Suppressor macrophage (primary cell): ENCODE measurements at places on chromosomes 6 and 20.

DNA sequence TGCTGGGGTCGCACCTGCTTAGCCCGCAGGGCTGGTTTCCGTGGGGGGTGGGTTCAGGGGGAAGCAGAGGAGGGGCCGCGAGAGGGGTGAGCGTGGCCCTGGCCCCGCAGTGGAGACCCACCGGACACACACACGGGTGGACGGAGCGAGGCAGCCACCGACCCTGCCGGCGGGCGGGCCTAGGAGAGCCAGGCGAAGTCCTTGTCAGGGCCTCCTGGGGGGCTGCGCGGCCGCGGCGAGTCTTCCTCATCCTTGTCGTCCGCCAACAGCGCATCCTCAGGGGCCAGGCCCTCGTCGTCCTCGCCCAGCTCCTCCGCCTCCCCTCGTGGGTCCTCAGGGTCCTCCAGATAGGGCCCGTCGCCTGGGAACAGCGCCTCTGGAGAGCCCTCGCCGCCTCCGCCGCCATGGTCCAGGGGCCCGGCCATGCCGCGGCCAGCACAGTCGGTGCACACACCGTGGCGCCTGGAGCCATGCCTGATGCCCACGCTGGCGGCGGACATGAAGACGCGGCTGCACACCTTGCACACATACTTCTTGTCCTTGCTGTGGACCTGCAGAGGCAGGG is 7.3 kb downstream of the SLC2A4RG start:
- DNase-seq, result no peak

DNA sequence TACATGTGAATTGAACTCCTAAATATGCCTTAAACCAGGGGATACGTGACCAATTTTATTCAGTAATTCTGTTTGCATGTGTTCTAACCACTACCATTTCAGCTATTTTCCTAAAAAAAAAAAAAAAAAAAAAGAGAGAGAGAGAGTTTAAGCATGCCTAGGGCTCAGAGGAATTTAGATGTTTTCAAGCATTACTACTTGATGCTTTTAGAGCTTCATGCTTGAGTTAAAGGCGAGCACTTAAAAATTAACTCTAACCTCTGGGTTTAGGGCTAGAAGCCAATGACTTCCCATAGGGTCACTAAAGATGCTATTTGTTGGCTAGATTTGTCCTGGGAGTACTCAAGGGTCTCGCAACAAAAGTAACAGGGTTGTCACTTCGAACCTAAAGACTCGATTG is 217.7 kb downstream of the ATXN1 start:
- no peak for DNase-seq

DNA sequence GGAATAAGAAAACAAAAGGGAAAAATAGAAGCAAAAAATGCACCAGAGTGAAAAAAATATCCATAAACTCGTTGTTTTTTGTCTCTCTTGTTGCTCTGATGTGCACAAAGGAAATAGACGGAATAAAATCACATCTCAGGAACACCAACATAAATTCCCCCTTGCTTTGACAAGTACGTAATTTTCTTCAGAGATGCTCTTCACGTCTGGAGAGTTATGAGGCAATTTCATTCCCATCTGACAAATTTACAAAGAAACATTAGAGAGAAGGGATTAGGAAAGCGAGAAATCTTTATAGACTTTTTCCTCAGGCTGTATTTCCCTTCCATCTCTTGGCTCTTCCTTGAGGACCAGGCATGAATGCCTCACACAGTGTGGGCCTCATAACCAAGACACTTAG is 250.1 kb upstream of the ZFP64 start:
- DNase-seq, result no peak

DNA sequence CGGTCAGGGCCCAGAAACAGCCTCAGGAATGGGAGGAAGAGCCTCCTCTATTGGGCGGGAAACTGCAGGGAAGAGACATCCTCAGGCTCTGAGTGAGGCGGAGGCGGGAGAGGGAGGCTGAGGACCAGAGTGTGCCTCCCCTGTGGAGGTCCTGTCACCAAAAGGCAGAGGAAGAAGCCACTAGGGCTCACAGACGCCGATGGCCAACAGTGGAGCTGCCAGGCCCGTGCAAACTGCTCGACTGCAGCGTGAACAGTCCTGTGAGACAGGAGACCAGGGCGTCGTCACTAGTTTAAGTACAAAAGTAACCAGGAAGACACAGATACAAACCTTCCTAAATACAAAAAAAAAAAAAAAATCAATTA is 82.7 kb downstream of the TAF4 start:
- DNase-seq, result no peak

GRCh38 chr6:69422475-69422874 is 374.3 kb downstream of the LMBRD1 start:
- DNase-seq, result no peak

DNA sequence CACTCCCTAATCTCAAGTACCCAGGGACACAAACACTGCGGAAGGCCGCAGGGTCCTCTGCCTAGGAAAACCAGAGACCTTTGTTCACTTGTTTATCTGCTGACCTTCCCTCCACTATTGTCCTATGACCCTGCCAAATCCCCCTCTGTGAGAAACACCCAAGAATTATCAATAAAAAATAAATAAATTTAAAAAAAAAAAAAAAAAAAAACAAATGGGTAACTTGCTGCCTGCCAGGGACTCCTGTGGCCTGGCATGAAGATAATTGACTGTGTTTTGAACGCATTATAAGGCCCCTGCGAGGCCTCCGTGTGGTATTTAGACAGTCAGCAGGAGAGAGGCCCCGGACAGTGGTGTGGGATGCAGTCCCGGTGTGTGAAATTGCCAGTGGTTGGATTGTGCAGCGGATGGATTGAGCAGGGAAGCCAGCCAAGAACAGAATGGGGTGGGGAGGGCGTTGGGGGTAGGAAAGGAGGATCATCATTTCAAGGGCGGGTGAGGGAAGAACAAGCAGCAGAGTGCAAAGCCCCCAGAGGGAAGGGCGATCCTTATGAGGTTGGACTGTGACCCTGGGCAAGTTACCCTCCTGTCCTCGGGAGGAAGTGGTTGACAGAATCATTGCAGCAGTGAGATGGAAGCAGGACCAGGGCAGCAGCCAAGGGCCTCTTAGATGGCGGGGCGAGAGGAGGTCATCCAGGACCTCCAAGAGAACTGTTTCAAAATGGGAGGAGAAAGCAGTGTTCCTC is 43.3 kb downstream of the PPARD start:
- DNase-seq, result no peak

GRCh38 chr6:113709936-113710509 is 147.1 kb upstream of the MARCKS start:
- DNase-seq, result no peak

DNA sequence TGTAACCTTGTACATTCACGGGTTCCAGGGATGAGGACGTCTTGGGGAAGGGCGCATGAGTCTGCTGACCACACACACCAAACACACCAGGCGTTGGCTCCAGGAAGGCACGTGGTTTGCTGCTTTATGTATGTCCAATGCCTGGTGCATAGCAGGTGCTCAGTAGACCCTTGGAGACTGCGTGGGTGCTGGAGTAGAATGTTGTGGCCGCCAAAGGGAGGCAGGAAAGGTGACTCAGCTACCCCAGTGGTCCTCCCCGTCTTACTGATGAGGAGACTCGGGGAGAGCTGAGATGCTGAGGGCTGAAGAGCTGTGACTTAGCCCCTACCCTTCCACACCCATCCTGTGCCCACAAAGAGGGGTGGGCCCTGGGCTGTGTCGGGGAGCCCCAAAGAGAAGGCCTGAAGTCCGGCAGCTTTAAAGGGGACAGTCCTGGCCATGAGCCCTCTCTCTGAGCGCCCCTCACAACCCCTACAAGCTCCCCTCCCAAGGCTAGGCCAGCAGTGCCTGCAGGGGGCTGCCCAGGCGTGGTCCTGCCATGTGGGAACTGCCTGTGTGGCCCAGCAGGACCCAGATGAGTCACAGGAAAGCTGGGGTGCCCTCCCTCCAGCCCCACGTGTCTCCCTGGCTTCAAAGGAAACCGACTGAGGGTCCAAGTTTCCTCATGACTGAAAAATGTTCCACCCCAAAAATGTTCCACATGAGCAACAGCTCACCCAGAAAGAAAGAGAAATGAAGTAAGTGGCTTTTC is 28.0 kb upstream of the PTGIS start:
- DNase-seq, result no peak

DNA sequence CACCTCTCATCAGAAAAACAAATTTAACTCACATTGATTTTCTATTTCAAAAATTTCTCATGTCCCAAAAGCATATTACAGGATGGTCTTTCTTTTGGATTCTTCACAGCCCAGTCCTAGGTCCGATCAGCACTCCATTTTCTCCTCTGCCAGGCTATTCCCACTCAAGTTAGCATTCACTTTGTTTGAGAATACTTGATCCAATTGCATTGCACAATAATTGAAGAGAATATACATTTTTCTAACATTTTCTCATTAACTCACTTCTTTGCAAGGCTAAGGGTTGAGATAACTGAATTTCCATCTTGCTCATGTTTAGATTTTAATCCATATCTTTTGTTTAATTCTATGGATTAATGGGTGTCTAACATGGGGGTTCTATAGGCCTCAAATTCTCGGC is 716.1 kb downstream of the QKI start:
- no peak for DNase-seq

DNA sequence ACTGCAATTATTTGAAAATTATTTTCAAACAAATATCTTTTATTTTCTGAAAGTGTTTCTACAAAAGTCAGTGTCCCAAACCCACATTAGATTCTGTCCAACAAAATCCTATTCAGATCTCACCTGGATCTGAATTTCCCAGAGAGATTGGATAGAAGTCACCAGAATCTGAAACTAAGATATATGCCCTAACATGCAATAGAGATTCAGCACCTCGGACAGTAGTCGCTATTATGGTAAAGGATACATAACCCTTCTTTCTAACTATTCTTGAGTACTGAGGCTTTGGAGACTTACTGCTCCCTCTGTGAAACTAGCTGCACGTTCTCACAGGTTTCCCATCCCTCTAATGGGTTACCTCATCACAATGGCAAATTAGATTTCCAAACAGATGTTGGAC is 151.4 kb downstream of the ID4 start:
- DNase-seq, result no peak

DNA sequence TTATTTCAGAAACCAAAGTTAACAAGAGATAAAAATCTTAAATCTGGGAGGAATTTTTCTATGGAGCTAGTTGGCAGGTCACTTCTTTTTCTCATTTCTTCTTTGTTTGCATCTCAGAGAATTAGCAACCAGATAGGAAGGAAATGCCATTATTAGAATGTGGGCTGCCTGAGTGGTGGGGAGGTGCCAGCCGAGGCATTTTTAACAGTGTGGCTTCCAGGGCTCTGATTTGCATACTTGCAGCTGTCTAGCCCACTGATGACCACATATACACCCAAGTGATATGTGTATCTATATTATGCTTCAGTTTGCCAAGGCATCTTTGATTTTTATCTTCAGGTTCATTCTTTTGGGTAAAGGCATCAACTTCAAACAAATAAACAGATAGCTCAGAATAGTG is 206.7 kb downstream of the CLIC5 start:
- DNase-seq, result no peak

DNA sequence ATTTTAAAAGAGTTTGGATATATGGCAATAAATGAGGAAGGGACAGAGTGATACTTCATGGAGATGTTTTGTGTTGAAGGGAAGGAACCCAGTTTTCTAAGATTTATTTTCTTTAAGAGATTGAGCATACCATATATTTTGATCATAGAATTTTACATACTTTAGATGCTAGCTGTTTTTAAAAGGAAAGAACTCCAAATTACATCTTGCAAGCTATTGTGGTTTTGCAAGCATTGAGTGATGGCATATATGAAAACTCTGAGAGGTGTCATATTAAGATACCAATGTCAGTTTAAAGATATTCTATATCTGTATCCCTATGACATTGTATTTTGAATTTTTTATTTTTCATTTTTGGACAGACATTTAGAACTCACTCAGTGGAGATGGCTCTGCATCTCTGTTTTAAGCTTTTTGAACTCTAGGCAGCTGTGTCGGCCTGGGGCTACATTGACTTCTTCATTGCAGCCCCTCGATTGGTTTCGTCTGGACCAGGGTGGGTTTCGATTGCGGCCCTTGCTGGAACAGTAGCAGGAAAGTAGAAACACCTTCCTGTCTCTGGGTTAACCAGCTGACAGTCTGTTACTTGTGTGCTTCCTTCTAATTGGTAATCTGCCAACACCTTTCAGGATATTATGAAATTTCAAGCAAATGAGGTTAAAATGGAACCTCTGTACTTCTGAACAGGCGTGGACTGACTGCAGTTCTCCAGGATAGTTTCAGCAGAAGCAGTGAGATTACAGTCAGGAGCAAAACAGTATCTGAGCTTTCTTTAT is 14.0 kb downstream of the IGF2R start:
- peak; percentile 72 for DNase-seq
